WTC11 (cell line): ENCODE measurements at places on chromosomes 1 and 21. TPM values are rescaled to one million over a fixed set of nuclear protein-coding genes. Genes with fewer than 3 reads are reported as not detected.

FASLG gene
- not detected in 3 replicates for total RNA-seq

ACKR1 gene
- total RNA-seq, result 0.18 to 0.63 TPM (median 0.34 TPM) in 3 replicates

DNA sequence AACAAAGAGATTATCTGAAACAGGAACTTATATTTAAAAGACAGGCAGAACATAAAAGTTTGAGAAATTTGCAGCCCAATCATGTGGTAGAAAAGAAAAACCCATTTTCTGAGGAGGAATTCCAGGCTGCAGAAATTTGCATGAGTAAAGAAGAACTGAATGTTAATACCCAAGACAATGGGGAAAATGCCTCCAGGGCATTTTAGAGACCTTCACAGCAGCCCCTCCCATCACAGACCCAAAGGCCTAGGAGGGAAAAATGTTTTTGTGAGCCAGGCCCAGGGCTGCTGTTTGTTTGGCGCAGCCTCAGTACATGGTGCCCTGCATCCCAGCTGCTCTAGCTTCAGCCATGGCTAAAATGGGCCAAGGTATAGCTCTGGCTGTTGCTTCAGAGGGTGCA lies 554.3 kb upstream of the CHRM3 start:
- peaks cover 43% of the 10 kb centered on the region for H3K36me3 ChIP-seq
- 0 out of 2 replicates have a peak, but pooled peaks cover 3% of the 10 kb centered on the region for H3K4me1 ChIP-seq
- H3K27me3 ChIP-seq, result peaks cover 30% of the 10 kb centered on the region
- H3K4me3 ChIP-seq, result no peak overlapping the region
- no peak overlapping the region for H3K27ac ChIP-seq

- peaks cover 9% of the 10 kb centered on the region for H3K4me1 ChIP-seq
- no peaks in the 10 kb centered on the region for H3K27me3 ChIP-seq
- H3K27ac ChIP-seq, result no peak overlapping the region
- no peak overlapping the region for H3K4me3 ChIP-seq
- peaks cover 13% of the 10 kb centered on the region for H3K36me3 ChIP-seq
These were observed 287.6 kb downstream of the AKT3 start for GRCh38 chr1:243562473-243562872.

DNA sequence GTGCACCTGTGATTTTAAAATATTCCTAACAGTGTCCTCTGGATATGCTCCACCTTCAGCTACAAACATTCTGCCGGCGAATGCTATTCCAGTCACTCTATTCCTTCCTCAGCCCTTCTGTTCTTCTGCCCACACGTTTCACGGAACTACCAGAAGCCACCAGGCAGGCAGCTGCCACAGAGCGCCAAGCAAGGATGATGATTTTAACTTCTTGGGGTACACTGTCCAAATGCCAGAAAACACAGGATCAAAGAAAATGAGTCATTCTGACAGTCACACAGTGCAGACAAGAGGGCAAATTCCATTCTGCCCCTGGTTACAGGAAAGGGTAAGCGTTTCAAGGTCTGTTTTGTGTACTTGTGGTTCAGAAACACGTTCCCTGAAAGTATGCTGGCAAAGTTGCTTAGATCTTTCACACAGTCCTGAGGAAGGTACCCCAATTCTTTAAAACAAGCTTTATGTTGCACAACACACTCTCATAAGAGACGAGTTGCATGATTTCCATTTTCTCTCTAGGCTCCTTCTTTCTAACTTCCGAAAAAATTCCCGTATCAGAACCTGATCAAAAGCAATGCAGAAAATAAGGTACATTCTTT lies 508.3 kb upstream of the PKN2 start:
- H3K36me3 ChIP-seq, result no peaks in the 10 kb centered on the region
- no peak overlapping the region for H3K4me3 ChIP-seq
- peaks cover 16% of the 10 kb centered on the region for H3K4me1 ChIP-seq
- no peak for DNase-seq

OR2T35 gene
- not detected in 3 replicates for total RNA-seq

GRCh38 chr1:155383406-155383805 lies 62.7 kb downstream of the RUSC1 start:
- no peak overlapping the region for H3K4me3 ChIP-seq
- H3K27me3 ChIP-seq, result no peaks in the 10 kb centered on the region
- H3K36me3 ChIP-seq, result peaks cover 33% of the 10 kb centered on the region
- DNase-seq, result no peak

- H3K4me3 ChIP-seq, result no peak overlapping the region
- H3K4me1 ChIP-seq, result peaks cover 13% of the 10 kb centered on the region
- no peak overlapping the region for H3K27ac ChIP-seq
- H3K36me3 ChIP-seq, result no peaks in the 10 kb centered on the region
- DNase-seq, result no peak
These were observed 459.8 kb downstream of the KCNT2 start for GRCh38 chr1:196148367-196148970.

BEND5 gene
- total RNA-seq, result 4.8 to 5.9 TPM (median 4.9 TPM) in 3 replicates

LDLRAD2 gene
- 0.63 to 1.3 TPM (median 0.85 TPM) in 3 replicates for total RNA-seq

- no peak overlapping the region for H3K27ac ChIP-seq
- H3K4me1 ChIP-seq, result no peaks in the 10 kb centered on the region; the same call in 1 of the 2 replicates
These were observed 42.4 kb upstream of the LRRC52 start for GRCh38 chr1:165501330-165501969.

LGR6 gene
- 0.78 to 1.1 TPM (median 1.1 TPM) in 3 replicates for total RNA-seq

RGS8 gene
- total RNA-seq, result 0.07 to 0.66 TPM (median 0.14 TPM) in 3 replicates

DNA sequence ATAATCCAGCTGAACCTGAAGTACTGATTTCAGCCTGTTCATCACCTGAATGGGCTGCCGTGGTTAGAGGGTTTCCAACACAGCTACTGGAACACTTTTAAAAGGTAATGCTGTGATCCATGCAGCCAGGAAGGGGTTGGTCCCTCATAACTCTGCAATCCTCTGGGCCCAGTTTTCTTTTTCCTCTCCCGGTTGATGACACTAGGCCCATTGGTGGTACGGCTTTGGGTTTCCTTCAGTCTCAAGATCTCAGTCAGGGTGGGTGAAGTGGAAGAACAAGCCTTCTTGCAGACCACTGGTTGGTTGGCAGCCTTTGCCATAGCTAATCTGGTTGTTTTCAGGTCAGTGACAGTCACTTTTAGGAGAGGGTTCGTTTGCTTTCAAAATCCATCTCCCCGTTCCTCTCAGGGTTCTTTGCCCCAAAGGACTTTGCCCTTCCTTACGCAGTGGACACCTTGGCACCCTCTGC lies 502 bp upstream of the SLC35A3 start:
- DNase-seq, result no peak
- peaks cover 22% of the 10 kb centered on the region for H3K4me1 ChIP-seq
- no peaks in the 10 kb centered on the region for H3K36me3 ChIP-seq
- H3K27ac ChIP-seq, result peak overlapping the region; percentile 25

CLCA1 gene
- total RNA-seq, result 0.07 to 0.14 TPM (median 0.11 TPM) in 3 replicates

SV2A gene
- 36.5 to 47.1 TPM (median 38.3 TPM) in 3 replicates for total RNA-seq

DNA sequence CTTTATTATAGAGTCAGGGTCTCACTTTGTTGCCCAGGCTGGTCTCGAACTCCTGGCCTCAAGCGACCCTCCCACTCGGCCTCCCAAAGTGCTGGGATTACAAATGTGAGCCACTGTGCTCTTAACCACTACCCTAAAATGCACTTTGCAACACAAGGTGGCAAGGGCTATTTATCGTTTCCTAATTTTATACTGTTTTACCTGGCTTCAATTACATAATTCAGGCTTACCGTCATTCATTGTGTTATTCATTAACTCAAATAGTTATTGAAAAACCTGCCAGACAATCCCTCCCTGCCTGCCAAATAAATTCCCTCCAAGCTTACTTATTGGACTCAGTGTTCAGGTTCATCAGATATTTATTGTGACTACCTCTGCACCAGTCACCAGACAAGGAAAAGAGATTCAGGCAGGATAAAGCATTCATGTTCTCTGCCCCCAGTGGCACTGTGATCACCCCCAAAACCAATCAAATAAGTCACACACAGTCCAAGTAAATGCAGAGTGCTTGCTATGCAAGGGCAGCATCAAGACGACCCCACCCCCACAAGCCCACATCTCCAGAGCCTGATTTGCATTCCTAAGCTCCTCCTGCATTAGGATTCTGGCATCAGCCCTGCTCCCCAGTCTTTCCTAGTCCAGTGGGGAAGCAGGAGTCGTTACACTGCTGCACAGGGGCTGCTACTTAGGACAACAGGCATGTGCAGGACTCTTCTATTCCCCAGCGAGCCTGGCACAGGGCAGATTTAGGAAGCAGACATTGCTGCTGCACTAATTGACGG lies 8.1 kb downstream of the PAQR7 start:
- peak; percentile 44 for DNase-seq
- peak overlapping the region; percentile 71 for H3K27ac ChIP-seq
- peaks cover 23% of the 10 kb centered on the region for H3K4me1 ChIP-seq
- H3K36me3 ChIP-seq, result peaks cover 6% of the 10 kb centered on the region; the same call in 1 of the 2 replicates

DNA sequence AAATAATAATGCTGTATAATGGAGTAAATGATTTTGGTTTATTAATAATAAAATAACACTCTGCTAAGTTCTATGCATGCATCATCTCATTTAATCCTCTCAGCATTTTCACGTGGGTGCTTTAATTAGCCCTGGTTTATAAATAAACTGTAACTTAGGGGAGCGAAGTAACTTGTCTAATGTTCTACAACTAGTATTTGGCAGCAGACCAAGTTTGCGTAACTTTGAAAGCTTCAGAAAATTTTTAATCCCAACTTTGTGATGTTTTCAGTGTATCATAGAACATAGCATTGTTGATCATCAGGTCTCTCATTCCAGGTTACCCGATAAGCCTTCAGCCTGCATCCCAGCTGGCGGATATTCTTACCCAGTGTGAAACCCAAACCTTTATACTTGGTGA lies 322.4 kb upstream of the SGIP1 start:
- DNase-seq, result no peak
- H3K36me3 ChIP-seq, result no peaks in the 10 kb centered on the region
- H3K4me3 ChIP-seq, result no peak overlapping the region
- no peaks in the 10 kb centered on the region for H3K4me1 ChIP-seq

DNA sequence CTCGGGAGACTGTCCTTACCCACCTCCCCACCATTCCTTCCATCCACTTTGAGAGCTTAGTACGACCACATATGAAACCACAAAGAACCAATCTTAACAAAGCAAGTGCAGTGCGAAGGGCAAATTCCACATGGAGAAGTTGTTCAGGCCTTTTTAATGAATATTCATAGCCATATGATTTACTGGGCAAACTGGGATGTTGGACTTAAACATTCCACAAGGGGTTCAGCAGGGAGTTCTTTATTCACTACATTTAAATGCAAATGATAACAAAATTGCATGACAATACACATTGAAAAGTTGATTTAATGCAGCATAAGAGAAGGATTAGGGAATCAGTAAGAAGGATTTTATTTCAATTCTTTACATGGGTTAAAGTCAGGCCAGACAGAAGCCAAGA lies 14.7 kb downstream of the NMNAT2 start:
- no peak for DNase-seq
- peak overlapping the region; percentile 25 for H3K27ac ChIP-seq
- 0 out of 2 replicates have a peak, but pooled peaks cover 2% of the 10 kb centered on the region for H3K27me3 ChIP-seq
- H3K36me3 ChIP-seq, result 0 out of 2 replicates have a peak, but pooled peaks cover 2% of the 10 kb centered on the region
- H3K4me1 ChIP-seq, result peaks cover 48% of the 10 kb centered on the region
